Frontal cortex (tissue), 4 donors: ENCODE measurements at places on chromosomes 11 and 22.

DNA sequence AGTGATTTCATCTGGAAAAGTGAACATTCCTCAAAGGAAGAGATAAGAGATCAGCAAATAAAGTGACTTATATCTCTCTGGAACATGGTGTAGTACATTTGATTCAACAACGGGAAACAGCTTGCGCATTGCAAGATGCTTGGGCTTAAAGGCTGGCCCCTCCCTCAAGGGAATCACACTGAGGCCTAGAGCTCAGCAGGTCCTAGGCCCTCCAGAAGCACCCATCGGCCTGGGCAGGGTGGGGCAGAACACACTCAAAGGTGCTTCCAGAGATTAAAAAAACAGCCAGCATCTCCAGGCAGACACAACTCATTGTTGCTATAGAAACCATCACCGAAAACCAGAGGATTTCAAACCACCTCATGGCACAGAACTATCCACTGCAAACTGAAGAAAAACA, 69.0 kb upstream of the ARFGAP3 start:
- no peak for DNase-seq

DNA sequence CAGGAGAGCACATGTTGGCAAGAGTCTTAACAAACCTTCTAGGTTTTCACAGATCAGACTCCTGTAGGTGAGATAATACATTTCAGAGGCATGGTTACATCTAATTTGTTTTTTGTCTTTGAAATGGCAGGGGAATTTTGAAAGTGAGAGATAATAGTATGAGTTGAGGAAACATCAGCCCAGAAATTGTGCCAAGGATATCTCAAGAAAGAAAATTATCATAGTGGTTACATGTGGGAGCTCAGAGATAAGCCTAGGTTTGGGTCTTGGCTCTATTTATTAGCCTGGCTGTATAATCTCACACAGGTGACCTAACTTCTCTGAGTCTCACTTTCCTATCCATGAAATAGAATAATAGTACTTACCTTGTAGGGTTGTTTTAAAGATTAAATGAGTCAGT, 443 bp downstream of the BTBD18 start:
- no peak for DNase-seq

- no peak for DNase-seq
Observed at GRCh38 chr11:118882491-118882890, 1.2 kb upstream of the CXCR5 start.

- DNase-seq = no peak
Observed at GRCh38 chr11:117194267-117194666, 4.9 kb upstream of the TAGLN start.

- no peak for DNase-seq
Observed at GRCh38 chr11:60769273-60769672, 12.6 kb downstream of the MS4A15 start.

- DNase-seq = no peak
Observed at GRCh38 chr11:117442869-117443239, 115.2 kb downstream of the CEP164 start.

DNA sequence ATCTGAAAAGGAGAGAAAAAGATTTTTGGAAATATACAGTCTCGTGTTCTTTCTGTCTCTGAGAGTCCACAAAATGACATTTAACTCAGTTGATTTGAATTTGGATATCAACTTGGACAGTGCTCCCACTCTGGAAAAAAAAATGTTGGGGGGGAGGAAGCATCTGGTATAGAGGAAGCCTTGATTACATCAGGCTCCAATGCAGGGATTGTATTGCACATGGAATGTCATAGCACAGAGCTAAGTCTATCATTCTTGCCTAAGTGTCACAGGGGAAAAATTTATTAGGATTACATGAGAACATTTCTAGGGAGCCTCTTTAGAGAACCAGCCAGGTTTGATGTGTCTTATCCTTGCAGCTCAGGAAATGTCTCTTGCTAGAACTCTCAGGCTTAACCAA, 23.0 kb downstream of the MS4A6A start:
- DNase-seq = no peak

DNA sequence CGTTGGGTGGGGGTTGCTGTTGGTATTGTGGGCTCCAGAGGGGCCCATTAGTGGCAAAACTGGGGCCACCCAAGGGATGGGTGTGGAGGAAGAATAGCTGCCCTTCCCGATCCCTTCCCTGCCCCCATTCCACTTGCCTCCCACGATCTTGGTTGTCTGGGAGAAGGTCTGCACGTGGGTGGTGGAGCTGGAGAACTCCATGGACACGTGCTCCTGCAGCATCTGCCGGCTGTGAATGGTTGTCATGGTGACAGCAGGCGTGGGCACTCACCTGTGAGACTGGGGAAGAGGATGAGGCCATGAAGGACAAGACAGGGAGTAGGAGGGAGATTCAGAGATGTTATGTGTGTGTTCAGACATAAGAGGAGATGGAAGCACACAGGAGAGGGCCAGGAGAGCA, 2.0 kb downstream of the IGSF22 start:
- DNase-seq = no peak

- no peak for DNase-seq
Observed at GRCh38 chr11:44112091-44112821, 16.8 kb downstream of the EXT2 start.

DNA sequence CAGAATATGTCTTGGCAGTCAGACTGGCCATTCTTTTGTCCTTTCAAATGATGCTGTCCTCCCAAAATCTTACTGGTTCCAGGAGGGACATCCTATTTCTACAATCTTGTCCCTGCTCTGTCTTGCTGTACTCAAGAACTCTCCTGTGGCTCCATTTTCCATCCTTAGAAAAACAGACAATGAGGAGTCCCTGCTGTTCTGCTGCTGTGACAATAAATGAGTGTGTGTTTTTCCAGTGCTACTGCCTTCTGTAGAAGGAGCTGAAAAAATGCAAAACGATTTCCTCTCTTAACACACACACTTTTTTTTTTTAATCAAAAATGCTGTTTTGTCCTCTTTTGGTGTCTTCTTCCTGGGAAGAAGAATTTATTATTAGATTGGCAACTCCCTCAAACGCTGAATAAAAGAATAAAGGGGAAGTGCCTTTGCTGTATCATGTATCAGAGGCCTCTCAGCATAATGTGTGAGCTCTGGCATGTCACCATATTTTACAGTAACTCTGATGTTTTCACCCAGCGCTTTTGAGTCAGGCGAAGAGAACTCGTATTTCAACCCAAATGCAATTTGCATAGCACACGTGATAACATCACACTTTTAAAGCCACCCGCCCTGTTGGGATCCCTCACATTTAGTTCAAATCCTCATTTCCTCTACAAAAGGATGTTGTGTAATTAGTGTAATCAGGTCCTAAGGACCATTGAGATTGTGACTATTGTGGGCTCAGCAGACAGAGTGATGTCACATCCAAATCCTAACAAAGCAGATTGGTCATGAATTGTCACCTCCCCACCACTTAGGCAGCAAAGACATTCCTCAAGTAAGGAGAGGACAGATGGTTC, 496.0 kb upstream of the LARGE1 start:
- DNase-seq = no peak

DNA sequence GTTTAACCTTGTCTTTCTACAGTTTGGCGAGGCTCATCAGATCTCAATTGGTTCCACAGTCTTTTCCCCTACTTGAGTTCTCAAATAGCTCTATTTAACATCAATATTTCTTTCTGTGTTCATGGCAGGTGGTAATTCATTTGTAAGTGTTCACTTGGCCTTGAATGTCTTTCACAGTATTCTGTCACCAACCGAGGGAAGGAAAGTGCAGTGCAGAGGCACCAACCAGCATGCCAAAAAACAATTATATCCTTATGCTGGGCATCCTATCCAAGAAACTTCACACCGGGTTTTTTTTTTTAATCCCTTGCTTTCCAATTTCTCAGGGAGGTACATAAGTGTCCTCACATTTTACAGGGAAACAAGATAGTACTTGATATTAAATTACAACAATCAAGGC, 55.0 kb upstream of the ZC3H12C start:
- no peak for DNase-seq

GRCh38 chr11:120068114-120068573, 69.8 kb downstream of the TRIM29 start:
- no peak for DNase-seq
